ENCODE measurements at places on chromosomes 1 and 21.

DNA sequence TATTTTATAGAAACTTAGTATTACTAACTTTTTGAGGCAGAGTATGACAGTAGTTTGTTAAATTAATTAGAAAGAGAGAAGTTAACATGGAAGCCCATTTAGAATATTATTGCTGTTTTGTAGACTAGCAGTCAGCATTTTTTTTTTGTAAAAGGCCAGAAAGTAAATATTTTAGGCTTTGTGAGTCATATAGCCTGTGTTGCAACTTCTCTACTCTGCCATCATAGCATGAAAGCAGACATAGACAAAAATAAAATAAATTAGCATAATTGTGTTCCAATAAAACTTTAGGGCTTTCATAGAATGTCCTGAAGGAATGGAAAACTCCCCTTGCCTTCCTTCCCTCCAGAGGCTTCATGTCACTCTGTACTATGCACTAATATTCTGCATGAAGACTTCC is 12.3 kb upstream of the RGS4 start:
- DNase-seq, result no peak

GRCh38 chr1:93304716-93305138 is 41.0 kb upstream of the DR1 start:
- DNase-seq, result peak; percentile 57

- DNase-seq, result no peak
These were observed 13.1 kb downstream of the PTPN22 start for GRCh38 chr1:113858418-113858817.

- no peak for DNase-seq
These were observed 173.9 kb downstream of the DUSP10 start for GRCh38 chr1:221567859-221568507.

DNA sequence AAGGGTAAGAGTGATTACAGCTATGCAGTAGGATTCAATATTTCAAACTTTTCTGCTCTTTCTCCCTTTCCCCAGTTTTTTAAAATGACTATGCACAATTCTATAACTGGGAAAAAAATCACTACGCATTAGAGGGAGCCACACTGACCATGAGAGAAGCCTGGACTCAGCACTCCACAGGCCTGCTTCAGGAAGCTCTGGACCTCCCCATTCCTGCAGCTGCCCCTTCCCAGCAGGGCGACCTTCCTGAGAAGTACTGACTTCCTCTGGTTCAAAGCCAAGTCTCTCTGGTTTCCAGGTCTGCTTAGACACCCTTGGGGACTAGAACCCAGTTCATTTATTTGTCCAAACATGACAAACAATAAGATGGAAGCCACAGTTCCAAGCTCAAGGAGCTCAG is 42.0 kb upstream of the CLSTN1 start:
- no peak for DNase-seq

DNA sequence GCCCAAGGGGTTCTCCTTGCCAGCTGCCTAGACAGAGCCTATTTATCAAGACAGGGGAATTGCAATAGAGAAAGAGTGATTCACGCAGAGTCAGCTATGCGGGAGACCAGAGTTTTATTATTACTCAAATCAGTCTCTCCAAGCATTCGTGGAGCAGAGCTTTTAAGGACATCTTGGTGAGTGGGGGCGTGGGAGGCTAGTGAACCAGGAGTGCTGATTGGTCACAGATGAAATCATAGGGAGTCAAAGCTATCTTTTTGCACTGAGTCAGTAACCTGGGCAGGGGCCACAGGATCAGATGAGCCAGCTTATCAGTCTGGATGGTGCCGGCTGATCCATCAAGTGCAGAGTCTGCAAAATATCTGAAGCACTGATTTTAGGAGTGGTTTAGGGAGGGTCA is 64.8 kb upstream of the MRPS6 start:
- DNase-seq, result no peak

- no peak for DNase-seq
These were observed 29.4 kb downstream of the CCN1 start for GRCh38 chr1:85609976-85610375.

- DNase-seq, result no peak
These were observed 1.2 kb downstream of the NIPAL3 start for GRCh38 chr1:24416666-24417391.

DNA sequence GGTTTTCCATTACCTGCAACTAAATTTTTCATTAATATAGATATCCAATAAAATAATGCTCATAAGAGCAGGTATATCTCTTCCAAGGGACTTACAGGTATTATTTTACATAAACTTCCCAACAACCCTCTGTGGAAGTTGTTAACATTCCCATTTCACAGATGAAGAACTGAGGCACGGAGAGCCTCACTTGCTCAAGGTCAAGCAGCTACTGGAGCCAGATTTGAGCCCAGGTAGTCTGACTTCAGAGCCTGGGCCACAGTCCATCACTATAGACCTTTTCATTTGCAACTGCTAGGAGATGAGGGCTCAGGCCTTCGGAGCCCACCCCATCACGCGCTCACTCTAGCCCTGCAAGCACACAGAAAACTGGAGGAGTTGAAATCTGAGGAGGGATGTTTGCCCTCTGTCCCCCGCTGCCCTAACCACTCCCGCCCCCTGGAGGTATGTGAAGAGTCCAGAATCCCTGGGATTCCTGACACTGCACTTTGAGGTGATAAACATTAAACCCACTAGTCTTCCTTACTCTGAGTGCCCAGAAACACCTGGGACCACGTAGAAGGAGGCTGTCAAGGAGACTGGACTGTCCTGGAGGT is 11.7 kb upstream of the ALPL start:
- no peak for DNase-seq

GRCh38 chr1:203692565-203693470 is 66.2 kb downstream of the ATP2B4 start:
- DNase-seq, result no peak

DNA sequence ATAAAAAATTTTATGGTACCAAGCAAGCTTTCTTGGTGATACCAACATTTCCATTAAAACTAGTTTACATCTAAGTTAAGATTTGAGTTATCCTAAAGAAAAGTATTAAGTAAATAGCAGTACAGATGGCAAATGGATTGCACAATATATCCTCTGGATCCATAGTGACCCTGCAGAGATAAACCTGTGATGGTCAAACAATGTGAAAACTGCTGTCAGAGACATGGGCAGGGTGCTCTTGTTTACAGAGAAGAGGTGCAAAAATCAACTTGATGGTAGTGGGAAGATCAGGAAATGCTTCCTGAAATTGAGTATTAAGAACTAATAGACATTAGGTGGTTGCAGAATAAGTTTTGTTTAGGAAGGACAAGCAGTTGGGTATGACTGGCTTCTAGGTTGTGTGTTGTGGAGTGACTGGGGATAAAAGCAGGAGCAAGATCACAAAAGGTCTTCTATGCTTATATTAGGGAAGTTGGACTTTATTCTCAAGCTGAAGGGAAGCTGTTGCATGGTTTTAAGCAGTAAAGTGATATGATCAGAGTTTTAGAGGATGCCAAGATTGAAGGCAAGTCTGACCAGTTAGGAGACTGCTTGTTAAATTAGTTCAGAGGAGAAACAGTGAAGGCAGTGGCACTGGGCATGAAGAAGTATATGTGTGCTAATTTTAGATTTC is 9.9 kb downstream of the TTC3 start:
- DNase-seq, result no peak

DNA sequence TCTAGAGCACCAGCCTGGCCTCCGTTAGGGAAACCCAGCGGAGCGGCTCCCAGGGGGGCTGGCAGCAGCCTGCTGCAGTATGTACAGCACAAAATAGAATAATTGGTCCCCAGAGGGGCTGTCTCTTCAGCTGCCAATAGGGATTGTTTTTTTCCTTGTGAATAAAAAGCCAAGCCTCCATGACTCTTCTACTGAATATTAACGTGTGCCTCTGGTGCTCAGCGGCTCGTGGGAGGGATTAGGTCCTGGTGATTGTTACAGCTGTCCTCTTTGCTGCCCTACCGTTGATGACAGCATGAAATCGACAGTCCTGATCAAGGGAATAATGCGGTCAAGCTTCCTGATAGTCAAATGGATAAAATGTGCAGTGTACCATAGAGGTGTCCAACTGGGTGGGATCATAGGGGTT is 190.7 kb upstream of the RUNX1 start:
- no peak for DNase-seq

- DNase-seq, result no peak
These were observed 481.1 kb upstream of the USP24 start for GRCh38 chr1:55696181-55696754.

DNA sequence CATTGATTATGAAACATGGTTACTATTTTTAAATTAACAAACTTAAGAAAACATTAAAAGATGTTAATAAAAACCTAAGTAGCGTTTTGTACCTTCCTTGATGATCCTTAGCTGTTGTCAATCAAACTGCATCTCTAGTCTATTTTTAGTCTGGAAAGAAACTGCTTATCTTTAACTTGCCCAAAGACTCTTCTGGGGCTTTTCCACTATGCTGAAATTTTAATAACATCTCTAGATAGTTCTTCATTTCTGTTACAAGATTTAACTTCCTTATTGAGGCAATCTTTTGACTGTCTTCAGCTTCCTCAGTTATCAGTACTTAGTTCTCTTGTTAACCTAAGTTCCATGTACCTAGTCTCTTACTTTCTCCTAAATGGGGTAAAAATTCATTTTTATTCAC is 135.9 kb upstream of the HMCN1 start:
- no peak for DNase-seq

DNA sequence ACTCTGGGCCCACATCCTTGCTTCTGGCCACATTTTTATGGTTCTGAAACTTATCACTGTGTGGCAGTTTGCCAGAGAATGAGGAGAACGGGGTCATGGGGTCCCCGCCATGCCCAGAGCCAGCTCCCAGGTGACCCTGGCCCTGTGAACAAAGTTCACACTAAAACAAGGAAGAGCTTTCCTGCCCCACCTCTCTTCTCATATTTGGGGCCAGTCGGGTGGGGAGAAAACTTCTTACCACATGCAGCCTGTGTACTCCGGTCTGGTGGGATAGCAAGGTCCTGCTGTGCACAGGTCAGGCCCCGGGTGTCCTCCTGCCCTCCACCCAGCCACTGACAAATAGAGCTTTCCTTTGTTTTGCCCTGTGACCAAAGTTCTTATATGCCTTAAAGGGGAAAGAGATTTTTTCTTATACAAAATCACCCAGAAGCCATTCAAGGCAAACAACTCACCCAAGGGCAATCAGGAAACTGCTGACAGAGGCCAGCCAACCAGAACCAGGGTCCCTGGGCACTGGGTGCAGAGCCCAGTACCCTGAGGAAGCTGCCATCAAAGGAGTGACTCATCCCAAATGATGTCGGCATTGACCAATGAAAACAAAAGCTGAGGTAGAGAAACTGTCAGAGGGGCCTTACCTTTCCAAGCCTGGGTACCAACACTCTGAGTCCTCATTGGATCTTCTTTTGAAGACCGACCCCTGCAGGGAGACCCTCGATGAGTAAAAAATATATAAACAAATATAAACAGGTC is 53.6 kb downstream of the OLIG1 start:
- DNase-seq, result no peak

- no peak for DNase-seq
These were observed 101.8 kb downstream of the CLIC6 start for GRCh38 chr21:34770576-34770975.

DNA sequence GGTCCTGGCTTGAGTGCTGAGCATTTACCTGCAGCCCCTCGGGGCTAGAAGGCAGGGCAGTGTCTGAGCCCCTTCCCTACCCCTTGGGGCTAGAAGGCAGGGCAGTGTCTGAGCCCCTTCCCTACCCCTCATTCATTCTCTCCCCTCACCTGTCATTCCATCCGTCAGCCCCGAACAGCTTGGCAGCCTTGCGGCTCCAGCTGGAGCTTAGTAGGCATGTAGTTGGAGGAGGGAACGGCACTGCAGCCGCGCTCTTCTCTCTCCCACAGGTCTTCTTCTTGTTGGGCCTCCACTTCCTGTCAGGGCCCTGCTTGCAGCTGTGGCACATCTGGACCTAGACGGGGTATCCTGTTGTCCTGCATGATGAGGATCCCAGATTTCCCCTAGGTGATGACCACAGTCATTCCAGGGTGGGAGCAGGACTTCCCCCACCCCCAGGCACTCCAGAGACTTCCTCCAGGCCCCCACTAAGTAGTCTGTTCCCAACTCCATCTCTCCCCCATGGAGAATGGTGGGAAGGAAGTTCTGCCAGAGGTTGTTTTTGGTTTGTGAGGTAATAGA is 22.2 kb downstream of the MAPKAPK2 start:
- DNase-seq, result no peak

GRCh38 chr21:45846373-45847160 is 135.0 kb upstream of the COL6A1 start:
- DNase-seq, result no peak
